Nucleus accumbens (tissue), 56 donors: ENCODE measurements at places on chromosomes 16 and 17.

DNA sequence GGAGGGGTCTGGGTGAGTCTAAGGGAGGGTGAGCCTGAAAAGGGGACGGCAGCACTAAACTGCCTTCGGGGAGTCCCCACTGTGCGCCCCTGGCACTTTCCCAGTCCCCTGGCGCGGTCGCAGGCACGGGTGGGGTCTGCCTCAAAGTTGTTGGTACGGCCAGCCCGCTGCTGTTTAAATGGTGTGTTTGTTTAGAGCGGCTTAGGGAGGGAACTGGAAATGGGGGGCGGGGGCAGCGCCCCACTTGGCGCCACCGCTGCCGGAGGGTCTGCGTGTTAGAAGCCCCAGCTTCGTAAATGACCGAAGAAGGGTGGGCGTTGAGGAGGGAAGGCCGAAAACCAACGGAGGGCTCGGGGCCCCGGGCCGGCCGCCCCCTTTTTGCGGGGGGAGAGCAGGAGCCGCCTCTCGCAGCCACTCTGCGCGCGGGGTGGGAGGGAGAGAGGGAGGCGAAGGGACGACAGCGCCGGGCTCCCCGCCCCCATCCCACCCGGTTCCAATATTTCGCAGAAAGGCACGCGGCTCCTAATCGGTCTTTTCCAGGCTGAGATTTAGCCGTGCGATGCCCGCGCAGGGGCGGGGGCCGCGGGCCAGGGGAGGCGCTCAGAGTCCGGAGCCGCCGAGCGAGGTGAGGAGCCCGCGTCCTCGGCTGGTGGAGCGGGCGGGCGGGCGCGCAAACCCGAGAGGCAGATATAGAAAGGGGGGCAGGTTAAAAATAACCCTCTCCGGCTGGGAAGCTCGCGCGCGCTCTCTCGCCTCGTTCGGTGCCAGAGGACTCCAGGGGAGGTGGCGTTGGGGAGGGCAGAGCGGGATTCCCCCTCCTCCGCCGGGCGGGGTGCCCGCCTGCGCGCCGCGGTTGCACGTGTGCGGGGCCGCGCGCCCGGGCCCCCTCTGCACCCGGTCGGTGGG is 54.9 kb downstream of the SREBF1 start:
- peak; percentile 79 for DNase-seq

- no peak for DNase-seq
Observed at GRCh38 chr17:17877529-17878358, 41.0 kb upstream of the SREBF1 start.

DNA sequence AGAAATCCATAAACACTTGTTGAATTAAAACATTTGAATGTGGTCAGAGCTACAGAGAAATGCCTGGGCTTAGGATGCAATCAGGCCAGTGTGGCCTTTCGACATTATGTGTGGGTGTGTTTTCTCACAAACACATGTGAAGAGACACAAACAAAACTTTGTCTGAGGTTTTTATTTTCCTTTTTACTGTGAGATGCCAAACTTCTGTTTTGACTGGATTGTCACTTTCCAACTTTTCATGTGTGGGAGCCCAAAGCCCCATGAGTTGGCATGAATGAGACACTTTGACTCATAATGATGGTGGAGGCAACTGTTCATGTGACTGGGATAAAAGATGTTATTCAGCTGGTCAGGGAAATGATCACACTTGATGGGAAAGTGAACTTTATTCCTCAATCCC is 71.9 kb upstream of the GAS7 start:
- DNase-seq: no peak

- no peak for DNase-seq
Observed at GRCh38 chr17:41810659-41811548, 845 bp downstream of the P3H4 start.

DNA sequence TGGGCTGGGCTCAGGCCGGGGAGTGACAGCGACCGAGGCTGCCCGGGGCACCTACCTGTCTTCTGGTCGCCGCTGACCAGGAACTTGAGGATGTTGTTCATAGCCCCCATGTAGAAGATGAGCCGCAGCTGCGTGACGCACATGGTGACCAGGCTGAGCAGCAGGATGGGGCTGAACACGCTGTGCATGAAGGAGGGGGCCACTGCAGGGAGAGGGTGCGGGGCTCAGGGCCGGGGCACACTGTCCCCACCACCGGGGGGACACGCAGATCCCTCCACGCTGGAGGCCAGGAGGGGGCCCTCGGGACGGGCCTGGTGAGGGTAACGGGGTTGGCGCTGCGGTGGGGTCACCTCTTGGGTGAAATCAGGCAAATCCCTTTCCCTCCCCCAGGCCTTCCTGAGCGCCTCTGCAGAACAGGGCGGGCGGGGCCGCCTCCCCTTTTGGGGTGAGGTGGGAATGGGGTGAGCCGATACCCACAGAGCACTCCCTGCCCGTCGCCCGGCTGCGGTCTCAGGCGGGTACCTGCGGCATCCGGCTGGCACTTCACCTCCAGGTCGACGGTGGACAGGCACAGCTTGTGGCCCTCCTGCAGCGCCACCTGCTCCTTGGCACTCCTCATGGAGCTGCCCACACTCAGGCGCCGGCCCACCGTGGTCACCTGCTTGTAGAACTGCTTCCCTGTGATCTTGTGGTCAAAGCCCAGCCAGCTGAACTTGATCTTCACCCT is 28.3 kb upstream of the PITPNA start:
- DNase-seq: no peak

GRCh38 chr17:82175951-82176350 is 36.7 kb downstream of the CCDC57 start:
- no peak for DNase-seq

DNA sequence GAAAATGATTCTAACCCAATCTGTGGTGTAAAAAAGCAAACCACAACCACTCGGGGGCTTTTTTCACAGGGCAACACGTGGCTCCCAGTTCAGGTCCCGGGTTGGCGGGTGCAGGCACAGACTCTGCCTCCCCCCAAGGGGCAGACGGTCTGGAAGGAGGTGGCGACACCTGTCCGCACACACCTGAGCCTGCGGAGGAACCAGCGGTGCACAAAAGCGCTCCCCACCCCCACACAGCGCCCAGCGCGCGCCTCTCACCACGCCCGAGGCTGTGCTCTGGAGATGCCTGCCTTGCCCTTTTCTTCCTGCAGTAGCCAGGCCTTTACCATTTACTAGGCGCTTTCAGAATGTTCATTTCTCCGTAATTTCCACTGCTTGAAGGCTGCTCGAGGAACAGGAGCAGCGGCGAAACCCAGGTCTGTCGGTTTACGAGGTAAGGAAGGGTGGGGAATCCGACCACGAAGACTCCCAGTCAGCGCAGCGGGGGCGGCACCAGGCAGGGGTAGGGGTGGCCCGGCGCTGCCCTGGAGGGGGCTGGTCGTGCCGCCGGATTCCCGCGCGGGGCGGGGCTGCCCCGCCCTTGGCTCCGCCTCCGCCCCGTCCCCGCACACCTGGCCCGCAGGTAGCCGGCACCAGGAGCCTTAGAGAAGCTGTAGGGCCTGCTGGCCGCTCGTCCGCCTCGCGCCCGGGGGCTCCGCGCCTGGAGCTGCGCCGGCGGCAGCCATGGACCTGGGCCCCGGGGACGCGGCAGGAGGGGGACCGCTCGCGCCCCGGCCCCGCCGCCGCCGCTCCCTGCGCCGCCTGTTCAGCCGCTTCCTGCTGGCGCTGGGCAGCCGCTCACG is at the start of gene USP43:
Gene USP43, plus strand, starts transcription at position 608 of the 842 bp plus-strand sequence. Its CDS starts 116 bp downstream, at position 724.
- no peak for DNase-seq

GRCh38 chr16:11291091-11291703 is 10.1 kb upstream of the PRM1 start:
- no peak for DNase-seq

- DNase-seq: no peak
Observed at GRCh38 chr17:17403899-17404576, 72.8 kb upstream of the MED9 start.

DNA sequence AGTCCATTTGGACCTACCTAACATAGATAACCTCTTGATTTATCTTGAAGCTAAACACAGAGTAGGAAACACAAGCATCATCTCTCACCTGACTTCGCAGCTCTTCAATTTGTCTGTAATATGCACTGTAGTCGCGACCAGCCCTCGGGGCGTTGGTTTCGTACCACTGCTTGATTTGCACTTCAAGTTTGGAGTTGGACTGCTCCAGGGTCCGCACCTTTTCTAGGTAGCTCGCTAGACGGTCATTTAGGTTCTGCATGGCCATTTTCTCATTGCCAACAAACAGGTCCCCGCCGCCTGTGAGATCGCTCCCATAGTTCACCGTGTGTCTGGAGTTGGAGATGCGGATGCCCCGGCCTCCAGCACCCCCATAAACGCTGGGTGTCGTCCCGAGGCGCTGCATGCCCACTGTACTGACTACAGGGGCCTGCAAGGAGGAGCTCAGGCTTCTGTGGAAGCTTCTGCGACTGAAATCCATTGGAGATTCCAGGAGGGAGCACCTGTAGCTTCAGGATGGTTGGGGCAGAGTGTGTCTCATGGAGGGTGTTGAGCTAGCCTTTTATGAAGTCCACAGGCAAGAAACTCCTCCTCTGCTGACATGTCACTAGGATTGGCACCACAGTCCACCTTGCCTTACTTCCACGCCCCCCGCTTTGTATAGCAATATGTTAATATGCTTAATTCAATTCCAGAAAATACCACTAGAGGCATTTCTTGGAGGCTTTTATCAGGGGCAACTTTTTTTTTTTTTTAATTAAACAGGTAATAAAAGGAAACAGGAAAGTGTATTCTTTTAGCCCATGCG is at the start of gene KRT20:
Gene KRT20, minus strand, starts transcription at position 535 of the 805 bp plus-strand sequence. Its CDS starts 57 bp downstream, at position 478.
- DNase-seq: no peak

DNA sequence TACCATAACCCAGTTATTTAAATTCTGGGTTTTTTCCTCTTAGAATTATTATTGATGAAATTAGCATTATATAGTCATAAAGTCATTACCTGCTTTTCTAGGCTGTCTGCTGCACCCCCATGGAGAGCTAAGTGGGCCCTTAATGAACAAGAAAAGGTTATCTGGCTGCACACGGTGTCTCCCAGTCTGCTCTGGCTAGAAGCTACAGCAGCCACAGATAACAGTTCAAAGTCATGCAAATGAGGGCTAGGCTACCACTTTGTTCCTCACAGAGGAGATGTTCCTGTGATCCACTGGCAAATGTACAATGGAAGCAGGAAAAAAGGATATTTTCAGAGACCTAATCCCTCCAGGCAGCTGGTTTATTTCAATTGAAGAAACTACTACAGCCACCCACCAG is 112.1 kb downstream of the SNX11 start:
- no peak for DNase-seq

DNA sequence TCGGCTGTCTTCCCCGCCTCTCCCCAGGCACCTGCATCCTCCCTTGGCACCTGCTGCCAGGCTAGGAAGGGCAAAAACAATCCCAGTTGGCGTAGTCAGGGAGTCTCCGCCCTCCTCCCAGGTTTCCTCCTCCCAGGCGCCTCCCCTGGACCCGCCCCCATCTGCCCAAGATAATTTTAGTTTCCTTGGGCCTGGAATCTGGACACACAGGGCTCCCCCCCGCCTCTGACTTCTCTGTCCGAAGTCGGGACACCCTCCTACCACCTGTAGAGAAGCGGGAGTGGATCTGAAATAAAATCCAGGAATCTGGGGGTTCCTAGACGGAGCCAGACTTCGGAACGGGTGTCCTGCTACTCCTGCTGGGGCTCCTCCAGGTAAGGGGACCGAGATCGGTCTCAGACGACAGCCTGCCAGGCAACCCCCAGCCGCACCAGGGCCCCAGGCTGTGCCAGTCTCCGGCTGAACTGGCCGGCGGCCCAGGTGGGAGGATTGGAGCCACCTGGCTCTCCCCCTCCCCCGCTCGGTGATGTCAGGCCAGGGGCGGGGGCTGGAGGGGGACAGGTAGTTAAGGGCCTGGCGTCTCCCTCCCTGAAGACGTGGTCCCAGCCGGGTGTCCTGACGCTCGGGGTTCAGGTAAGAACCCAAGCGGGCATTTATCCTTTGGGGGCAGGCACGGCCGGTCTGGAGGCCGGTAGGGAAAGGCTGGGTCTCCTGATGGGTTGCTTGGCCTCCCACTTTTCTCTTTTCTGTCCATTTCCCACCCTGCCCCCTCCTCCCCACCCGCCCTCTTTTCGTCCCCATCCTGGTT is at the start of gene GRB7:
Gene GRB7, plus strand, starts transcription at position 179 of the 808 bp plus-strand sequence. CDS start 4,364 bp downstream, outside the sequence.
- DNase-seq: no peak

DNA sequence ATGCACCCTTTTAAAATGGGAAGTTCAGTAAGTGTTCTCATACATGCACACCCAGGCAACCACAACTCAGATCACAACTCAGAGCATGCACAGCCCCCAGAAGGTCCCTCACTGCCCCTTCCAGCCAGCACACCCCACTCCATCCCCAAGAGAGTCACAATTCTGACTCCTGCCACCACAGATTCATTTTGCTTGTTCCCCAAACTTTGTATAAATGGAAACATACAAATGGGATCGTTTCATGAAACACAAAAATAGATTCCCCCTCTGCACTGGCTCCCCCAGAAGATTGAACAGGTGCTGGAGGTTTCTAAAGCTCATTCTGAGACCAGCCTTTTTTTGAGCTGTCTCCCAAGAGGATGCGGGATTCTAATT is 3.3 kb upstream of the TNFRSF13B start:
- no peak for DNase-seq

- DNase-seq: no peak
Observed at GRCh38 chr16:28100810-28101532, 37.5 kb upstream of the GSG1L start.
